ENCODE measurements at places on chromosomes 2 and 18.

DNA sequence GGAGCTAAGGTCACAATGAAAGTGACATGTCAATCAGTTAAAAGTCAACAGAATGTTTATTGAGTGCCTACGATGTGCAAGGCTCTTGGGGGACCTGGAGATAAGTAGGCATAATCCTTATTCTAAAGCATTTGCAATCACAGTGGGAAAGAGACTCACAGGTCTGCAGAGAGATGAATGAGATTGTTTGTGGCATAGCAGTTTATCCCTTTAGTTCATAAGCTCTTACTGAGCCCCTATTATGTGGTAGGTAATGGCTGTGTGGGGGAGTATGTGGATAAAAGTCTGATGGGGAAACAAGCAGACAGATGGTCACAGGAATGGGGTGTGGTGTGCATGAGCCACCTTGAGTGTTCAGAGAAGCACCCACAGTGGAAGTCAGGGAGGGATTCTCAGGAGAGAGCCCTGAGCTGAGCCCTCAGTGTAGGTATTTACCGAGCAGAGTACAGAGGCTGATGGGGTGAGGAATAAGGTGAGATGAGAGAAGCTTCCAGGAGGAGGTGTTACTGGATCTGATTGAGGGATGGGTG lies 48.1 kb downstream of the EMILIN2 start:
- no peak for DNase-seq

GRCh38 chr18:11999429-11999828 lies 18.1 kb downstream of the IMPA2 start:
- no peak for DNase-seq

DNA sequence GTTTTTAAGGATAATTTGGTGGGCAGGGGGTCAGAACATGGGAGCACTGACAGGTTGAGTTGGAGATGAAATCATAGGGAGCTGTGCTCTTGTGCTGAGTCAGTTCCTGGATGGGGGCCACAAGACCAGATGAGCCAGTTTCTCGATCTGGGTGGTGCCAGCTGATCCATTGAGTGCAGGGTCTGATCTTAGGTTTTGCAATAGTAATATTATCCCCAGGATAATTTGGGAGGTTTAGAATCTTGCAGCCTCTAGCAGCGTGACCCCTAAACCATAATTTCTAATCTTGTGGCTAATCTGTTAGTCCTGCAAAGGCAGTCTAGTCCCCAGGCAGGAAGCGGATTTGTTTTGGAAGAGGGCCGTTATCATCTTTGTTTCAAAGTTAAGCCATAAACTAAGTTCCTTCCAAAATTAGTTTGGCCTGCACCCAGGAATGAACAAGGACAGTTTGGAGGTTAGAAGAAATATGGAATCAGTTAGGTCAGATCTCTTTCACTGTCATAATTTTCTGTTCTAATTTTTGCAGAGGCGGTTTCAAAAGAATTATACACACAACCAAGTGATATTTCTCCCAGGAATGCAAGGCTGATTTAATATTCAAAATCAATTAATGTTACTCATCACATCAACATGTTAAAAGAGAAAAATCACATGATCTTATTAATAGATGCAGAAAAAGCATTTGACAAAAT lies 23.0 kb downstream of the DBI start:
- no peak for DNase-seq

- DNase-seq: no peak
Measured at GRCh38 chr2:121505005-121505404, 25.7 kb upstream of the RNU4ATAC start.

GRCh38 chr2:217934321-217935131 lies 68.3 kb downstream of the TNS1 start:
- no peak for DNase-seq

DNA sequence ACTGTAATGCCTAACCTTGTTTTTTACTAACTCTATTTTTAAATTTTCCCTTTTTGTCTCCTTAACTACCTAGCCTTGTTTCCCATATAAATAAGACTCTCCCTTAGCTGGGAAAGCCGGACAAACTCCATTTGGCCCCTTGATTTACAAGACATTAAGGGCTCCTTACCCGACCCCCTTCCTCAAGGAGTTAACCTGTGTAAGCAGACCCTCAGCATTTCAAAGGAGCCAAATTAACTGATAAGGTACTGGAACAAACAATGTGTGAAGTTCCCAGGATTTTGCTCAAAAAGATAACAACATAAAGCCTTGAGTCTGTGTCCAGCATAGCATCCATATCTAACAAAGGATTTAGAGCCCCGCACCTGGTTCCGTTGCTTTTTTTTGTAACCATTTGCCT lies 59.6 kb upstream of the C2orf15 start:
- DNase-seq: no peak

DNA sequence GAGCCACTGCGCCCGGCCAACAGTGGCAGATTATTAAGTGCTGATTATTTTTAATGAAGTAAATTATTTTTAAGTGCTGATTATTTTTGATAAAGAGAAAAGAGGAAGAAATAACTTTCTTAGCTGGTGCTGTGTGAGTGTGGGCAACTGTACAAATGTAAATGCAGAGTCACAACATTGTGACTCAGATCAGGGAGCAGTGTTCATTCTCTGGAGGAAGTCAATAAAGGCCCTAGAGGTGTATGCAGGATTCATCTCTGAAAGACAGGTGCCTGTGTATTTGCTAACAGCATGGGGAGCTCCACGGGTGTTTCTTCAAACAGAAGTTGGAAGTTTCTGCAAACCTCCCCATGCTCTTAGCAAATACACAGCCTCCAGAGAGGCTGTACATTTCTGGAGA lies 6.2 kb downstream of the KRTCAP3 start:
- no peak for DNase-seq

- no peak for DNase-seq
Measured at GRCh38 chr2:63052411-63053080, 1.9 kb downstream of the OTX1 start.

- DNase-seq: no peak
Measured at GRCh38 chr2:231682603-231683291, 25.6 kb upstream of the PTMA start.

DNA sequence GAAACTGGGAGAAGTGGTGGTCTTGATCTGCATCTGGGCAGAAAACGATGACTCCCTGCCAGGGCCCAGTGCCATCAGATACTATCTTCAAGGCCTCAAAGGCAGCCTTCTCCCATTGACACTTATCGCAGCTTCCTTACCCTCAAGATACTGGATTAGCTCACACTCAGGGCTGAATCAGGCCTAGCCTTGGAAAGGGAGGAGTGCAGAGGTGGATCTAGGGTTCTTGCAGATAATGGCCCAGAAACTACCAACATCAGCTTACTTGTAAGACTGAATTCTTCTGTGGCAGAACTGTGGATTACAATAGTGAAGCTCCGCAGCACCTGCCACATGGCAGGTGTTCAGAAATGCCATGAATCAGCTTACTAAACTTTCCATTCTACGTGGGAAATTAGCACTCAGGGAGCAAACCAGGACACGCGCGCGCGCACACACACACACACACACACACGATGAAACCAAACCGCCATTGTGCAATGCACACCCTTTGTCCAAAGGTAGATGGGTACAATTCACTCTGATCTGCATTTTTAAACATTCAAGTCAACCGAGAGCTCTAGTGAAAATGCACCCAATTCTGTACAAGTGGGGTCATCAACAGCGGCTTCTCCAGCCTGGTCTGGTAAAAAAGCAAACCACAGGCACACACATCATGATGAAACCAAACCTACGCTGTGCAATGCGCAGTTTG lies 26.3 kb upstream of the TMEM182 start:
- DNase-seq: no peak

DNA sequence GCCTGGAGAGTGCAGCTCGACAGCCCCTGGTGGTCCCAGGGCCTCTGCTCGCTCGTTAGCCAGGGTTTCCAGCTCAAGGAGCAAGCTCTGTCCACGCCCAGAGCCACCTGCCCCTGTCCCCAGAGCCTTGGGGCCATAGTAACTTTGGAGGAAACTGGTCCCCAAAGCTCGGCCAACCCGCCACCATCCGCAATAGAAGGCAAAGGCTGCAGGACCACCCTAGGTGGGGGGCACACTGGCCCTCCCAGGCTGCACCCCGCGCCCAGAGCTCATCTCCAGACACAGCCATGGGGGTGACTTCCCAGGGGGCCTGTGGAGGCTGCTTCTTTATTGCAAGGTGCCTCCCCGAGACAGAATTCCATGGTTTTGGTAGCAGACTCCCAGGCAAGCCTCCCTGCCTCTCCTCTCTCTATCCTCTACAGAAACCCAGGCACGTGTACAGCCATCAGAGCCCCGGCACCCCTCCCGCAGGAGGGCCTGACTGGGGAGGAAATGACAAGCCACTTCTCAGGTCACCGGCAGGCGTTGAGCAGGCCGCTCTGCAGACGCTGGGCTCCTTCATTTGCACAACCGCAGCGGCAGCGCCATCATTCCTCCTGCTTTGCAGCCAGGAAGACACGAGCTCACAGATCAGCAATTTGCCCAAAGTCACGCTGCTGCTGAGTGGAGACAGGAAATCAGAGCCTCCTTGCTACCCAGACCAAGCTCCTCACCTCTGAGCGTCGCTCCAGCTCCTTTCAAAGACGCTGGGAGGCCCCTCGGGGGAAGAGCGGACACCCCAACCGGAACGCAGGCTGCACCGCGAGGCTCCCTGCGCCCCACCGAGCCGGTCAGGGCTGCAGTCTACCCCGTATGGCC lies 80.2 kb downstream of the NDUFA10 start:
- DNase-seq: no peak

DNA sequence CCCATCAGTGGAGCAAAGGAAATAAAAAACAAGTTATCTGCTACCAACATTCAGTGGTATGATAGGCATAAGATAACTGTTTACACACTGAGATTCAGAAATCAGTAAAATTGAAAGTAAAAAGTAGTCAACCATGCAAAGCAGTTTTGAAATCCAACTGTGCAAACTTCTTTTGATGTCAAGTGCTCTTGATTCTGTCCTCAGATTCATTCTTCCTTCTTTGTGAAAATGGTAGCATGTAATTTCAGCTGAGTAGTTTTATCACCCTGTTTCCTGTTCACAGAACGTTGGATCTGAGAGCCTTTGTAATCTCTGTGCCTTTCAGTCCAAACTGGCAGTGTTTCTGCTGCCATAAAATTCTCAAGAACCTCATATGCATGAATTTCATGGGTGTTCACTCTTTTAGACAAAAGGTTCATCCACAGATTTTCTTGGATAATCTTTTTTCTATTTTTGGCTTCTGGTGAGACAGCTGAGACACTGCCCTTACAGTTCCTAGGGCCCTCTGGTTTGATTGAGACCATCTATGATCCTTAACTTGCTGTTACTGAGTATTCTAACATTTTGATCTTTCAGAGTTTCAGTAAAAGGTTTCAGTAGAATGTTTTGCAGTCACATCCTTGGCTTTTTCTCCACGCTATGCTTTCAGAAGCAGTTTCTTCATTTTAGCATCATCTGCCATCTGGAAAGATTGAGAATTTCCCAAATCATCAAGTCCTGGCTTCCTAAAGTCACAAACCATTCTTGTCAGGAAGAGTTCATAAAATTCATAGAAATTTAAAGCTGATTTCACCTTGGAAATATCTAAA lies 272.3 kb upstream of the EPHA4 start:
- no peak for DNase-seq

DNA sequence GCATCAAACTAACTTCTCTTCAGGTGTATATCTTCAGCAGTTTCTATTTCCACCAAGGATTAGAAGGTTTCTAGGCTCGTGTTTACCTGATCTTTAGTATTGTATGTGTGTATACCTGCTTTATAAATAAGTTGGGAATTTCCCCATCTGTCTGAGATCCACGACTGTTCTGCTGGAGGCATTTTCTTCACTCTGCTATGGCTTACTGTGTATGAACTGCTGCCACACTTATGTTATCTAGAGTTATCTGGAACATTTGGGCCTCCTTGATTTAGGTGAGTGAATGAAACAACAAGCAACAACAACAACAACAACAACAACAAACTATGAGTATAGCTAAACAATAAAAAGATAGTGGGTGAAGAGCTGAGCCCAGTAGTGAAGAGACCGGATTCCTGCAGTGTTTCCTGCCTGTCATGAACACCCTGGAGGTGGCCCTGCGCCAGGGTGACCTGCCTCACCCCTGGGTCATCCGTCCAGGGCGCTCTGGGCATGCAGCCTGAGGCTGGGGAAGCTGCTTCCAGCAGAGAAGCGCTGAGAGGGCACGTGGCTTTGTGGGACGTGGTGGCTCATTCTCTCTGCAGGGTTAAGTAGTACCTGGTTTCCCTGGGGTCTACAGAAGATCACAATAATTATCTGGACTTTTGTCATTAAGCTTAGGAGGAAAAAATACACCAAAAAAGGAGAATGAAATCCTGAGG lies 56.1 kb upstream of the GATA6 start:
- DNase-seq: no peak

DNA sequence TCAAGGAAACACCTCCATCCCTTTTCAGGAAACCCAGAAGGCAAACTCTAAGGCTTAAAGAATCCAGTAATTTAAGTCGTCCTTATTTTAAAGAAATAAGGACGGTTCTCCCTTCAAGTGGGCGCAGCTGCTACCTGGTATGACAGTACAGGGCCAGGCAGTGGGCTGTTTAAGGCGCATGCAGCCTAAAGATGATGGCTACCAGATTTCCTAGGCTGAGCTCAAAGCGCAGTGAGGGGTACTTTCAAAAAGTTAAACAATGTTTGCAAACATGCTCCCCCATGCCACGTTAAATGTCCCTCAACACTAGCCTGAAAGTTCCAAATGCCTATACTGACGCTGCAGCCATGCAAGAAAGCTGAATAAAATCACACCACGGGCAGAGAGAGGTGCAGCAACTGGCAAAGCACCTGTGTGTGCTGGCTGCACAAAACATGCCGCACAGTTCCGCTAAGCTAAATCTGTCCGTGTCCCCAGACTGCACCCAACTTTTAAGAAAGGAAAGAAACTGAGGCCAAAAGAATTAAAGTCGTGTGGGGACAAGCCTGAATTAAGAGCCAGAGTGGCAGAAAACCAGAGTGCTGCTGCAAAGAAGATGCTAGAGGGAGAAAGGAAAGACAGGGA lies 583 bp downstream of the HIBCH start:
- no peak for DNase-seq

DNA sequence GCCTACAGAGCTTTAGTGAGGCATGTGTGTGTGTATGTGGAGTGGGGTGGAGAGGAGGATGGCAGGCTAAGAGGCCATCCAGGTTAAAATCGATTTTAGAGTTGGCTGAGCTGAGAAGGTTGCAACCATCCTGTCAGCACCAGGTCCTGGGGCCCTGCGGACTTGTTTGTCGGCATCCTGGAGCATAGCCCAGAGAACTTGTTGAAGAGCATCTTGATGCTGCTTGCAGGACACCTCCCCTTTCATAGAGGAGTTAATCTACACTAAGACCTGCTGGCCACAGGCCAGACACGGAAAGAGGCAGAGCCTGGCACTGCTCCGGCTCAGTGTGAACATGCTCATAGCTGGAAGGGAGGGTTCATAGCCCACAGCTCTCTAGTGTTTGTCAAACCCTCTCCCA lies 72.1 kb upstream of the RGPD5 start:
- DNase-seq: no peak

GRCh38 chr2:85840091-85840490 lies 48.7 kb downstream of the ST3GAL5 start:
- no peak for DNase-seq

GRCh38 chr18:55085557-55086285 lies 126.5 kb upstream of the CCDC68 start:
- no peak for DNase-seq

All from NCI-H2081 treated with DMSO at 0.1 percent for 48 hours (cell line).